Ammon's horn (tissue), 1 donor: ENCODE measurements at places on chromosomes 4 and X.
A peak's percentile ranks its signal among the peaks of the same experiment; 100 is the strongest.

GRCh38 chr4:93217431-93217830, 611.1 kb upstream of the ATOH1 start:
- DNase-seq = no peak

- no peak for DNase-seq
Observed at GRCh38 chrX:143648705-143649104, 12.8 kb upstream of the SLITRK4 start.

DNA sequence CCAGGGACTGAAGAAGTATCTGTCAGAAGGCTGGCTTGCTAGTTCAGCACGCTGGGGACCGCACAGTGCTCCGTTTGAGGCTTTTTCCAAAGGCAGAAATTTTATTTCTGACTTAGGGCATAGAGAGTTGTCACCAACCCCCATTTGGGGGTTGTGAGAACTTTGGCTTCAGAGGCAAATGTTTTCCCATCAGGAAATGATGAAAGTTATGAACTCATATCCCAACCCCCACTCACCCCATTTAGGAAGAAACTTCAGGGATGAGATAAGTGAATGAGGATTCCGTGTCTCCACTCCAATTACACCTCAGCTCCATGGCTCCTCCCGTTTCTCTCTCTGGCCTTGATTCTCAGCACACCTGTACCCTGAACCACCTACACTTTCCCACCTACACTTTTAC, 4.3 kb upstream of the WDR13 start:
- DNase-seq = no peak

- no peak for DNase-seq
Observed at GRCh38 chr4:52670121-52670520, 11.0 kb upstream of the USP46 start.

GRCh38 chrX:133218329-133218728, at the start of gene TFDP3:
TSS of gene TFDP3 (minus strand) at chrX:133218354. CDS start at chrX:133218259, 95 bp downstream.
- no peak for DNase-seq

- DNase-seq = no peak
Observed at GRCh38 chr4:128715616-128716015, 93.9 kb upstream of the JADE1 start.

GRCh38 chr4:74930162-74930561, 2.8 kb upstream of the PARM1 start:
- DNase-seq = peak; percentile 31

DNA sequence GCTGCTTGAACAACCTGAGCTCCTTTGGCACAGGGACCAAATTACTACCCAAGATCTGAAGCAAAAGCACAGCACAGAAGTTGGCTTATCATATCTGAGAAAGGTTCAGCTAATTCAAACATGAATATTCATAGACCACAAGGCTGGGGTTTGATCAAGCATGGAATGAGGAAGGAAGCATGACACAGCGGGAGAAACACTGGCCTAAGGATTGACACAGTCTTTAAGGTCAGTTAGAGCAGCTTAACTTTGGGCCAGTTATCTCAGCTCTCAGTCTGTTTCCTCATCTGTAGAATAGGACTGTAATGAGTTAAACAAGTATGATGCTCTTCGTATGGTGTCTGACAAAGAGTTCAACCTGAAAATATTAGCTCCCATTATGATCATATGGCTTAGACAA, 88.5 kb upstream of the CBR4 start:
- DNase-seq = no peak

GRCh38 chr4:73066928-73067327, 2.6 kb downstream of the COX18 start:
- no peak for DNase-seq
